ENCODE measurements at places on chromosomes 7 and 10.

DNA sequence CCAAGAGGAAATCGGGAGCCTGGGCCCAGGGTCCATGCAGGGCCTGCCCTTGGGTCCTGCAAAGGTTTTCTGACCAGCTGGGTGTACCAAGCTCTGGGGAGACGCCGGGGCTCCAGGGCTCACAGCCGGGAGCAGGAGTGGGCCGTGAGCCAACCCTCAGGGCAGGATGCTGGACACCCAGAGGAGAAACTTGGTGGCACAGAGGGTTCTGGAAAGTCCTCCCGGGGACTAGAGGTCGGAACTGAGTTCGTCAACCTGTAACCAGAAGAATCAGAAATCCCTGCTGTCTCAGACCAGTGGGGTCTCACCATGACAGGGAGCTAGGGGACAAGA, 29.2 kb upstream of the PPP2R2D start:
- DNase-seq = no peak

- DNase-seq = no peak
These were observed 32.4 kb downstream of the CRHR2 start for GRCh38 chr7:30649717-30650420.

DNA sequence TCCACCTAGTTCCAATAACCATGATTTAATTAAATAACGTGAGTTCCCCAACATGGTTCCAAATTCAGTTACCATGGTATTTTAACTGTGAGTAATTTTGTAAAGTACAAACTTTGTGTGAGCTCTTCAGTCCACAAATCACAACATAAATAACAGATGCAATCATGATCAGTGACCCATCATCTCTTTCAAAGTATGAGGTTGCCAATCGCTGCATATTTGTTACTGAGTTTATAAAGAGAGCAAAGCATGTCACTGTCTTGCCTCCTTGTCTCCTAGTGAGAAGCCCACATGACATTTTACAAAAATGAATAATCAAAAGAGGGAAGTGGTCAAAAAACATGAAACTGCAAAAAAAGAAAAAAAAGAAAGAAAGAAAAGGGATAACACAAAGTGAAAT, 69.1 kb upstream of the PDSS1 start:
- no peak for DNase-seq

GRCh38 chr10:30014511-30014910, 44.9 kb downstream of the JCAD start:
- DNase-seq = no peak

- no peak for DNase-seq
These were observed 19.9 kb upstream of the LMOD2 start for GRCh38 chr7:123635551-123636359.

DNA sequence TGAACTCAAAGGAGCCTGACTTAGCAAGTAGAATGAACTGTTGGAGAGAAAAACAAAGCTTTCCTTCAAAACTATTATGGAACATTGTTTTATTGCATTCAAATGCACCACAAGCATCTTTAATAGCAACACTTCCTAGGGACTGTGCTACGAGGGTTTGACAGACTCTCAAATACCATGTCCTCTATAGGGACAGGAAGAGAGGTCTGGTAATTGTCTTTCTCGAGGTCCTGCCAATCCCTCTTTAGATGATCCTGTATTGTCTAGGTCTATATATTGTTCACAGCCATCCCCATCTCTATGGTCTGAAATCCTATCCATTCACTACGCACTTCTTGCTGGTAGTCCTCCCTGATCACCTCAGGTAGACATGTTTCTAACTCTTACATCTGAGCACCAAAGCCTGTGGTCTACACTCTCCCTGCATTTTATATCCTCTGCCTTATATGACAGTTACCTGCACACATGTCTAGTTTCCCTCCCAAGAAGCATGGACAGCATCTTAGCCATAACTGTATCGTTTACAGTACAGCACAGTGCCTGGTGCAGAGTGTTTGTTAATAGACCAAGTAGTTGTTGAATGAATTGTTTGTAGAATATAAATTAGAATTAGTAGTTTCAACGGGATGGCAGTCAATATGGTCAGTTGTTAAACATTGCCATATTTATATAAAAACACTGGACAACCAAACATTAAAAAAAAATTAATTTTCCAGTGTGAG, 21.7 kb upstream of the LRRC17 start:
- DNase-seq = no peak

GRCh38 chr10:11468126-11468742, 143.2 kb downstream of the USP6NL start:
- no peak for DNase-seq

GRCh38 chr7:122314284-122314683, 9.7 kb upstream of the FEZF1 start:
- DNase-seq = no peak

GRCh38 chr10:2882628-2883027, 184.7 kb upstream of the PFKP start:
- no peak for DNase-seq

DNA sequence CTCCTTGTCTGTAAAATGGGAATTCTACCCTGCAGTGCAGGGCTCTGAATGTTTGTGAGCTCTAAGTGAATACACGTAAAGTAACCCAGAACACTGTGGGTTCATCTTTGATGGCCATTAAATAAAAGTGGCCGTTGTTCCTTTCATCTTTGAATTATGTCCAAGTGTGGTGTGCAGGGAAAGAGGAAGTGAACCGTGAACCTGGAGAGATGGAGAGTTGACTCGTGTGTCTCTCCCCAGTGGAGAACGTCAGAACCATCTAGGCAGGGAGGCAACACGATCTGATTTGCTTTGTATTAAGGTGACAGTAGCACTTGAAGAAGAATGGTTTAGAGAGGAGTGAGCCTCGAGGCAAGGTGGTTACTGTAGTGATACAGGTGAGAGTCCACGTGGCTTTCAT, 93.5 kb upstream of the GJD4 start:
- no peak for DNase-seq

DNA sequence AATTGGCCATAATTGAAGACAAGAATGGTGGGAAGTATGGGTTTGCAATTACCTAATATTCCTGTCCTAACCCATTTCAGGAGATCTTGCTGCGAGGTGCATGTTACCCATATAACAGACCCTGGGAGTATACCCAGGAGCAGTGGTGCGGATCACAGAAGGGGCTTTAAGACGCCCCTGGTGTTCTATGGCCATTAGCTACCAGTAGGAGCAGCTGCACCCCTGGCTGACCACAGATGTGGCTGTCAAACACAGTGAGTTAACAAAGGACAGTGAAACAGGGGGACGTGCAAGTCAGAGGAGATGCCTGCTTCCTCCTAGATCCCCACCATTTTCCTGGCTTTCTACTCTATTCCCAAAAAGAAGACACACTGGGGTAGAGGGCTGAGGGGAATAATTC, 25.2 kb downstream of the AOC1 start:
- no peak for DNase-seq

DNA sequence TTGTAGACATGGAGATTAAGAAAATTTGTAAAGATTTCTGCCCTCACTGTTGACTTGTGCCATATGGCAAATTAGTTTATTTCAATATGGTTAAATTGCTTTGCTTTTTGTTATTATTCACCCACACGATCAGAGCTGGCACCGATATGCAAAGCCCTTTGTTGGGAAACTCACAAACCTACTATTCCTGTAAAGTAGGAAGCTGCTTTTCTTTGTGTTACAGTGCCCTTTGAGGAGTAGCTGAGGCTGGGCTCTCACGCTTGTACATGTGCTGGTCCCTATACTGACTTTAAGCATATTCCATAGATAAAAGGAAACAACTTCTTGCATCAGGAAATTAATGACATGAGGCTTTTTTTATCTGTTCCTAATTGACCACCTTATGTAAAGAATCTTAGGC, 17.6 kb upstream of the AOAH start:
- DNase-seq = no peak

GRCh38 chr10:34292675-34293074, 522.4 kb downstream of the PARD3 start:
- no peak for DNase-seq

Data from stimulated activated CD8-positive, alpha-beta memory T cell treated with anti-CD3 and anti-CD28 coated beads, Interleukin-4, amount 100 ng/mL, for 1 hour (primary cell).